ENCODE measurements at places on chromosomes 6 and 20. TPM values are rescaled to one million over a fixed set of nuclear protein-coding genes. Genes with fewer than 3 reads are reported as not detected.

PDE10A gene
- 27.4 TPM for total RNA-seq

JPH2 gene
- 6.8 TPM for total RNA-seq

UBE2C gene
- 230 TPM for total RNA-seq

MOXD1 gene
- total RNA-seq = 1.5 TPM

TBC1D32 gene
- 0.88 TPM for total RNA-seq

MOCS1 gene
- total RNA-seq = 2.7 TPM

All from A549 treated with dexamethasone at 1 μM for 4 hours (cell line).